Renal cortex interstitium (tissue), 15 donors: ENCODE measurements at places on chromosomes 6 and 20.
A peak's percentile ranks its signal among the peaks of the same experiment; 100 is the strongest.

GRCh38 chr6:158374020-158374419, 61.8 kb downstream of the TULP4 start:
- no peak for DNase-seq

- DNase-seq = no peak
Observed at GRCh38 chr6:12490351-12490903, 200.3 kb downstream of the EDN1 start.

- no peak for DNase-seq
Observed at GRCh38 chr6:41684311-41685180, 46.3 kb downstream of the MDFI start.

DNA sequence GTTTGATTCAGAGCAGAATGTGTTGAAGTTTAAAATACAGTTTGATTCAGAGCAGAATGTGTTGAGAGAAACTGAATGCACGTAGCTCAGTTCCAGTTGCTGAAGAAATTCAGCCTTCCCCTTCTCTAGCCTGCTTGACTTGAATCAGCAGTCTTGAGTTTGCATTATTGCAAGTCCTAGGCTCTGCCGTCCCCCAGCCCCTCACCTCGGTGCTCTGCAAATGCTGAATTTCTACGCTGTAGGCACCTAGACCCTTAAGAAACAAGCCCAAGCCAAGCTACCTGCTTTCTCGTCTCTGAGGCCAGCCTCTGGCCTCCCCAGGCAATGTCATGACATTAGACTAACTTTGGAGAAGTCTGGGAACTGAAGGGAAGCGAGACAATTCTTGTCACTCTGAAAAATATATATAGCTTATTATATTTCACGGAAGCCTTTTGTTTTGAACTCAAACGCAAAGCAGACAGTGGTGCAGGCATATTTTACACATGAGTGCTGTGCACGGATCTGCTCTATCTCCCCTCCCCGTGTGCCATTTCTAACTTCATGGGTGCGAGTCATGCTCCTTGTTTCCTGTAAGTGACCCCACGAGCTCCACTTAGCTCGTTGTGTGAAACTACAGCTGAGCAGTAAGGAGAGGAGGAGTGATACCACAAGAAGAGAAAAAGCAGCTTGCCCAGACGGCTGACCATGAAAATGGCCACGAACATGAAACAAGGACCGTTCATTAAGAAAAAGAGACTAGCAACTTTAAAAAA, 71.4 kb upstream of the DUSP22 start:
- no peak for DNase-seq

DNA sequence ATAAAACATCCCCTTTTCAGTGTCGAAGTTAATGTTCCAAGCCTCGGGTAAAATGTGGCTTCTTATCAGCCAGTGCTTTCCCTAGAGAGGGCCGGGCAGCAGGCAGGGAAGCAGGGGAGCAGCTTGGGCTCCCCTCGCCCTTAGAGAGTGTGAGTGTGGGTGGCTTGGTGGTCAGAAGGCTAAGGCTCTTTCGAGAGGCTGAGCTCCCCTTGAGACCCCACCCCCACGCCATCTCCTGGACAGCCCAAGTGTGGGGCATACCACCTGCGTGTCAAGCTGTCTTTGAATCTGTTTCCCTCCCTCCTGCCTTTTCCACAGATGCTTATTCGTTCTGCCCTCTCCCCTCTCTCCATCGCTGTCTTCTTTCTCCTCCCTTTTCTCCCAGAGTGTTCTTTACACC, 95.1 kb upstream of the FOXP4 start:
- DNase-seq = no peak

DNA sequence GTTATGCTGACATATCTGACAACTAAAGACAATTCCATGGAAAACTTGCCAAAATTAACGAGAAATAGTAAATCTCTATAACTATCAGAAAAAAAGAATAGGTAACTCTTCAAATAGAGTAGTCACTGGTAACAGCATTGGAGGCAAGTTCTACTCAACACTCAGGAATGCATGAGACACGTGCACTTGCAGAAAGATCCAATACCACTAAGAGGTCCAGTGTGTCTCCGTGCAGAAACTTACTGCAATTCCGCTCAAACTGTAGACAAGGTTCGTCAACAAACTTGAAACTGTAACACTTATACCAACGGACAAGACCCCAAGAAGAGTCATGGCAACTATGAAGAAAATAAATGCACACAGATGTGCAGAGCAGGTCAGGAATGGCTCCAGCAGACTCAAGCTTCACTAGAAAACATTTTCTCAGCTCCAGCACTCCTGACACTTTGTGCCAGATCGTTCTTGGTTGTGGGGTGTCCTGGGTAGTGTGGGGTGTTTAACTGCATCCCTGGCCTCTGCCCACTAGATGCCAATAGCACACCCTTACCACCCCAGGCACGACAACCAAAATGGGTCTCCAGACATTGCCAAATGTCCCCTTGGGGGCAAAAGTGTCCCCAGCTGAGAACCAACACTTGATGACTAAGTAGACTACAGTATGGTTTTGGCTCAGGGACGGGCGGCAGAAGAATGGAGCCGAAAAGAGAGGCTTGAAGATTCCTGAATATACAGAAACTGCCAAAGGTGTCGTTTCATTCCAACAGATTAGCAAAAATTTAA, 134.8 kb downstream of the DTNBP1 start:
- DNase-seq = no peak

DNA sequence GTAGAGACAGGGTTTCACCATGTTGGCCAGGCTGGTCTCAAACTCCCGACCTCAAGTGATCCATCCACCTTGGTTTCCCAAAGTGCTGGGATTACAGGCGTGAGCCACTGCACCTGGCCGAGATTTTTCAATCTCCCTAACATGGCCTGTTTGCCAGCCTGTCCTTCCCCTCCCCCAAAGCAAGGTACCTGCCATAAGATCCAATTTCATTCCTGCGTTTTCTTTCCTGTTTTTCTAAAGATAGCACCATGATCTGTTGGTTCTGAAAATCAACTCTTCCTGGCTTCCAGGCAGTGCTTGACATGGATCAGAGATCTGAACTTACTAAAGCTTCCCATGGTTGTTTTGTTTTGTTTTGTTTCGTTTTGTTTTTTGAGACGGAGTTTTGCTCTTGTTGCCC, 7.5 kb downstream of the MGME1 start:
- no peak for DNase-seq

DNA sequence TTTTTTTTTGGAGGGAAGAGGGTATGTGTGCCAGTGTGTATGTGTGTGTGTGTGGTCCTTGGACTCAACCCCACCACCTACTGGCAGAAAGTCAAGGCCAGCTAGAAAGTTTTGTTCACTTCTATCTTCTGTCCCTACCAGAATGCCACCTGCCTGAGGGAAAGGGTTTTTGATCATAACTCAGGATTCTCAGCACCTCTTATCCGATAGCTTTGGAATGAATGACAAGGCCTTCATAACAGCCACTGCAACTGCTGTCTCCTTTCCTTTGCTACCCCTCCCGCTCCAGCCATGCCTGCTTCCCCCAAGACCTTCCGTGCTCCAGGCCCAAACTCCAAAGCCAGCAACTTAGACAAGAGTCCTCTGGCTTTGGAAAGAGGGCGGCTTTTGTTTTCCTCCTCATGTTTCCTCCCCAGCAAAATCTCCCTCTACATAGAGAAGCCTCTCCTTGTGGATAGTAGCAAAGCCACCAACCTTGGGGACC, 18.7 kb downstream of the BTN3A1 start:
- DNase-seq = peak; percentile 57

GRCh38 chr6:47162231-47162630, 120.1 kb upstream of the ADGRF1 start:
- DNase-seq = no peak

DNA sequence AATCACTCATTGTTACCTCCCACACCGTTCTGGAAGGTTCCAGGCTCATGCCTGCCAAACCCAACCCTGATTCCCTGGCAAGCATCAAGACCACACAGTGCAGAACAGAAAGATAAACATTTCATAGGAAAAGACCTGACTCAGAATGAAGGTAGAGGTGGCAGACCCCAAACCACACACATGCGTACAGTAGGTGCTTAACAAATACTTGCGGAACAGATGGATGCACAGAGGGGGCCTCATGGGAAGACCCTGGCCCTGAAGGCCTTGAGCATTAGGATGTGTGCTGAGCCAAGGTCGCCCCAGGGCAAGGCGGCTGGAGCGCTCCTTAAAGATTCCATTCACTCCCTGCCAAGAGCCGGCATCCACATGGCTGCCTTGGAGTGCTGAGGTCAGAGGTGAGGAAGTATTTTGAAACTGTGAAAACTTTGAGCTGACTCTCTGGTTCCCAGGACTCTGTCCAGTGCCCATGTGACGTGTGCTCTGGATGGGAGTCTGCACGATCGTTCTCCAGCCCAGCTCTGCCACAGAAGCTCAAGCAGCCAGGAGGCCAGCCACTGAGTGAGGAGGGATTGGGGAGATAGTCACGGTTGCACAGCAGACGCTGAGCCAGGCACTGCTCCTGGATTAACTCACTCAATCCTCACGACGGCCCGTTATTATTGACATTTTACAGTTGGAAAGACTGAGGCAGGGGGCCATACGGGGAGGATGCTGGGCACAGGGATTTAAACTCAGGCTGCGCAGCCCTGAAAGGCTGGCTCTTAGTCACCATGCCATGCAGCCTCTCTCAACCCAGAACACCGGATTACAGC, 65.5 kb upstream of the AFDN start:
- DNase-seq = no peak

DNA sequence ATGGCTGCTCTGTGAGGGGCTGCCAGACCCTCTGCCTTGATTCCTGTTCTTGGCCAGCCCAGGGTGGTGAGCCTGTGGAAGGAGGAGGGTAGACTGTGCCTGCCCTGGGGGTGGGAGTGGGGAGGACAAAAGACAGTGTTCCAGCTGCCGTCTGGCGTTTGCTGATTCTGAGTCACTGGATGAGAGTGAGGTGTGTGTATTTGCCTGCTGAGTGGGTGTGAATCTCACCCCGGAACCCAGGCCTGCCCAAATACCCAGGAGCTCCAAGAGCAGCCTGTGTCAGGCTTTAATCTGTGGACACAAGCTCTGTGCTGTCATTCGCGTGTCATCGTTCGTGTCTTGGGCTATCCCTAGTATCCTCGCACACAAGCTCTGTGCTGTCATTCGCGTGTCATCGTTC, 2.6 kb upstream of the LKAAEAR1 start:
- DNase-seq = no peak

DNA sequence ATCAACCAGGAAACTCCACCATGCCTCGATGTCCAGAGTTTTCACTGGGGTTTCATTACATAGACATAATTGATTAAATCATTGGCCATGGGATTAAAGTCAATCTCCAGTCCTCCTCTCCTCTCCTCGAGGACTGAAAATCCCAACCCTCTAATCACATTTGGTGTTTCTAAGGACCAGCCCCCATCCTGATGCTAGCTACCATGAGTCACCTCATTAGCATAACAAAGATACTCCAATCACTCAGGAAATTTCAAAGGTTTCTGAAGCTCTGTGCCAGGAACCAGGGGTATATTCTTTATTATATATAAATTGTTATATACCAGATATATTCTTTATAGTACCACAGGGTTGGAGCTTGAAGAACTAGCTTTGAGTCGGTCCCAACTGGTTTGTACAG, 212.9 kb upstream of the PRND start:
- DNase-seq = no peak

DNA sequence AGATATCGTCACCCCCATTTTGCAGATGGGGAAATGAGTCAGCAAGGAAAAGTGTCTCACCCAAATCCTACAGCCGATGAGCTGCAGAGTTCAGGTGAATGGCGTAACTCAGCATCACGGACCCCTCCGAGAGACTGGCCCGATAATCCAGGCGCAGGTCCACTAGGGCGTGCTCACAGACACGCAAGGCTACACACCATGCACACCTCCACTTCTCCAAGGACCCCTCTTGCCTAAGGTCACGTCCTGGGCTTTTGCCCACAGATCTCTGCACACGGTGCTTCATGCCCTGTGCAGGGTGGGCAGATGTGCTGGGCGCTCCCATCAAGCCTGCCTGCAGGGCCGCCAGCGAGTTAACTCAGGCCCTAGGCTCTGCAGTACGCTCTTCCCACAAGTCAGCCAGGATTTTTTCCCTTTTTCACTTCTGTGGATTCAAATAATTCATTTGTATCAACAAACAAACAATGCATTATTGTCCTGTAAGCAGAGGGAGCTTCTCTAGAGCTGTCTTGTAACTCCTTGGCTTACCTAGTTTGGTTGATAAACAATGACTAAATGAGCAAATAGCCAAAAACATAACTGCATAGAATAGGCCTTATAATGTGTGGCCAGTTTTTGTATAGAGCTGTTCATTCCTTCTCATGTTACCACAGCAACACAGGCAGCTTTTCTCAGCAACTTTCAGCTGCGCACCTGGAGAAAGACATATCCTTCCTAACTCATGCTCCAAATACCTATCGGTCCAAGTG, 139.1 kb downstream of the AGPAT4 start:
- DNase-seq = no peak

DNA sequence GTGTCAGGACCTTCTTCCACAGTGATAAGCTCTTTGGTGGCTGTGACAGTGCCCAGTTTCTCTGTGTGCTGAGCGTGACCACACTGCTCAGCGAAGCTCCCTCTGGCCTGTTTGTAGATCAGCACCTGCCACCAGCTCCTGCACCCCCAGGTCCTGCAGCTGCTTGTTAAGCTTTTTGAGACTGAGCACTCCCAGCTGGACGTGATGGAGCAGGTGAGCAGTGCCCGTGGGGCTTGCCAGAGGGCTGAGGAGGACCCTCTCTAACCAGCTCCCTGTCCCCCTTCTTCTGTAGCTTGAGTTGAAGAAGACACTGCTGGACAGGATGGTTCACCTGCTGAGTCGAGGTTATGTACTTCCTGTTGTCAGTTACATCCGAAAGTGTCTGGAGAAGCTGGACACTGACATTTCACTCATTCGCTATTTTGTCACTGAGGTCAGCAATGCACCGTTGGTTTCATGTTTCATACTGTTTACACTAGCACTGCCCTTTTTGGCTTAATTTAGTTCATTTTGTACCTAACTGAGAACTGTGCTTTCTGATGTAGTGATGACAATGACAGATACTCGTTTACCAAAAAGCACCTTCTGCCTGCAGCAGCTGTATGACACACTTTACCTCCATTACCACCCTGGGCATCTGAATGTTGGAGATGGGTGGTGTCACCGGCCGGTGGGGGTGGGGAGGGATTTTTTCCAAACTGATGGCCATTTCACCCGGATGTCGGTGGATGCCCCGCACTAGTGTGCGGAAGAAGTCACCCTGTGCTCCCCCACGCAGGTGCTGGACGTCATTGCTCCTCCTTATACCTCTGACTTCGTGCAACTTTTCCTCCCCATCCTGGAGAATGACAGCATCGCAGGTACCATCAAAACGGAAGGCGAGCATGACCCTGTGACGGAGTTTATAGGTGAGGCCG, 12.5 kb downstream of the NELFCD start:
- no peak for DNase-seq

DNA sequence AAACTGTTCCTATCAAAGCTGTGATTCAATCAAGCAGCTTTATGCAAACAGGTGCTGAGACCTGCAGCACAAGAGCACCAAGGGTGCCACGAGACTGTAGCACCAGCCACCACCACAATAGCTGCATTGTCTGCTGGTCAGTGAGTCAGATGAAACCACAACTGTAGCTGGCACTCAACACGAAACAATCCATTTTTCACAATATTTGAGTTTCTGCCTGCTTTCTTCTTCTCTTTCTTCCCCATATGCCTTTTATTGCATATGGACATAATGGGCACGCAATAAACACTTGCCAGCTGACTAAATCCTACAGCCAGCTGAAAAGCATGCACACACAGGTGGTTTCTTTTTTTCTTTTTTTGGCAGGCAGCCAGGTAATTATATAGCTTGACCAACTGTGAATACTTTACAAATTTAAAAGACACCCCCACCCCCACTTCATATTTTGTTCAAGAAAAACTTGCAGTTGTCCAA, 16.6 kb downstream of the SLC2A12 start:
- no peak for DNase-seq

- no peak for DNase-seq
Observed at GRCh38 chr6:106247733-106248132, 77.8 kb downstream of the ATG5 start.
